ENCODE measurements at places on chromosomes 16 and 17.

- no peak for DNase-seq
Measured at GRCh38 chr17:179066-179432, 2.4 kb downstream of the DOC2B start.

- DNase-seq = no peak
Measured at GRCh38 chr16:68629351-68629910, 15.7 kb upstream of the CDH3 start.

DNA sequence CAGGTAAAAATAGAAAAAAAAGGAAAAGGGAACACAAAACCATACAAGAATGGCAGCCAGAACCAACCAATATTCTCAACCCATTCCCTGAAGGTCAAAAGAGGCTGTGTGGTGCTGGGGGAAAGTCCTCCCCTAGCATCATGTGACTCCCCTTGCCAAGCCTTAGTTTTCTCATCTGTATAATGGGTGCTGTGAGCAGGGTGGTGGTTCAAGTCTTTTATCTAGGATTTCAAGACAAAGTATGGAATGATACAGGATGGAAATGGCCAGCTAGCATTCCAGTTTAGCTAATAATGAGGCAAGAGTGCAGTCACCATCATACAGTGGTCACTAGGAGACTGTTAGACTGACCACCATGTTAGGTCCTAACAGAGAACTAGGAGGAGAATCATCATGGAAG lies 20.7 kb downstream of the PSMB3 start:
- DNase-seq = no peak

- no peak for DNase-seq
Measured at GRCh38 chr16:24497440-24497839, 41.9 kb upstream of the RBBP6 start.

- DNase-seq = no peak
Measured at GRCh38 chr16:79777679-79778078, 177.1 kb upstream of the MAF start.

- DNase-seq = no peak
Measured at GRCh38 chr16:51869176-51869575, 677.8 kb downstream of the TOX3 start.

GRCh38 chr16:21643785-21644184 lies 8.6 kb downstream of the IGSF6 start:
- no peak for DNase-seq

DNA sequence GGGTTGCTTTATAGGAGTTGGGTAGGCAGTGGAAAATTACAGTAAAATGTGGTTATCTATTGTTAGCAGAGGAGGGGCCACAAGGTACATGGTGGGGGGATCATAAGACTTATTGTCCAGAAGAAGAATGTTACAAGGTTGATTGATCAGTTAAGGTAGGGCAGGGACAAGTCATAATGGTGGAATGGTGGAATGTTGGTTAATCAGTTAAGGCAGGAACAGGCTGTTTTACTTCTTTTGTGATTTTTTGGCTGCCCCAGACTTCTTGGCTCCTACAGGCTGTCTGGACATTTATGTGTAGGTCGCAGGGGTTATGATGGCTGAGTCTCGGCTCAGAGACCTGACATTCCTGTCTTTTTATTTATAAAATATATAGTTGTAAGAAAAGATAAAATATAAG lies 2277.1 kb downstream of the TP53TG3F start:
- DNase-seq = no peak

DNA sequence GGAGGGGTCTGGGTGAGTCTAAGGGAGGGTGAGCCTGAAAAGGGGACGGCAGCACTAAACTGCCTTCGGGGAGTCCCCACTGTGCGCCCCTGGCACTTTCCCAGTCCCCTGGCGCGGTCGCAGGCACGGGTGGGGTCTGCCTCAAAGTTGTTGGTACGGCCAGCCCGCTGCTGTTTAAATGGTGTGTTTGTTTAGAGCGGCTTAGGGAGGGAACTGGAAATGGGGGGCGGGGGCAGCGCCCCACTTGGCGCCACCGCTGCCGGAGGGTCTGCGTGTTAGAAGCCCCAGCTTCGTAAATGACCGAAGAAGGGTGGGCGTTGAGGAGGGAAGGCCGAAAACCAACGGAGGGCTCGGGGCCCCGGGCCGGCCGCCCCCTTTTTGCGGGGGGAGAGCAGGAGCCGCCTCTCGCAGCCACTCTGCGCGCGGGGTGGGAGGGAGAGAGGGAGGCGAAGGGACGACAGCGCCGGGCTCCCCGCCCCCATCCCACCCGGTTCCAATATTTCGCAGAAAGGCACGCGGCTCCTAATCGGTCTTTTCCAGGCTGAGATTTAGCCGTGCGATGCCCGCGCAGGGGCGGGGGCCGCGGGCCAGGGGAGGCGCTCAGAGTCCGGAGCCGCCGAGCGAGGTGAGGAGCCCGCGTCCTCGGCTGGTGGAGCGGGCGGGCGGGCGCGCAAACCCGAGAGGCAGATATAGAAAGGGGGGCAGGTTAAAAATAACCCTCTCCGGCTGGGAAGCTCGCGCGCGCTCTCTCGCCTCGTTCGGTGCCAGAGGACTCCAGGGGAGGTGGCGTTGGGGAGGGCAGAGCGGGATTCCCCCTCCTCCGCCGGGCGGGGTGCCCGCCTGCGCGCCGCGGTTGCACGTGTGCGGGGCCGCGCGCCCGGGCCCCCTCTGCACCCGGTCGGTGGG lies 54.9 kb downstream of the SREBF1 start:
- DNase-seq = peak; percentile 92

DNA sequence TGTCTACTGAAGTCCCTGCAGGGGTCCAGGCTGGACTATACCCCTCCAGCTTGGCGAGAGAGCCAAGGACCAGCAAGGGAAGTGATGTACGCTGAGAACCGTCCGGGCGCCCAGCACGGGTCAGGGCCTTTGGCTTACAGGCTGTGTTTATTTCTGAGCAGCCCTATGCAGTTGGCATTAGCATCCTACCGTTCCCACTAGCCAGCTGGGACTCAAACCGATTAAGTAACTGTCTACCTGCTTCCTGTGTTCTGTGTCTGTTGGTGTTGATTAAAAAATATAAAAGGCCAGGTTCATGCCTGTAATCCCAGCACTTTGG lies 73.8 kb downstream of the CMIP start:
- DNase-seq = no peak

GRCh38 chr17:10094797-10095196 lies 103.6 kb downstream of the GAS7 start:
- DNase-seq = no peak

- DNase-seq = peak; percentile 36
Measured at GRCh38 chr17:33234930-33235685, 58.0 kb downstream of the ASIC2 start.

GRCh38 chr17:29078183-29079045 lies 35.5 kb downstream of the PIPOX start:
- DNase-seq = peak; percentile 87

- DNase-seq = no peak
Measured at GRCh38 chr17:82568997-82569393, 49.5 kb downstream of the FOXK2 start.

- DNase-seq = no peak
Measured at GRCh38 chr17:69815406-69815805, 259.6 kb upstream of the KCNJ16 start.

GRCh38 chr16:11571549-11571948 lies 15.2 kb downstream of the LITAF start:
- DNase-seq = no peak

DNA sequence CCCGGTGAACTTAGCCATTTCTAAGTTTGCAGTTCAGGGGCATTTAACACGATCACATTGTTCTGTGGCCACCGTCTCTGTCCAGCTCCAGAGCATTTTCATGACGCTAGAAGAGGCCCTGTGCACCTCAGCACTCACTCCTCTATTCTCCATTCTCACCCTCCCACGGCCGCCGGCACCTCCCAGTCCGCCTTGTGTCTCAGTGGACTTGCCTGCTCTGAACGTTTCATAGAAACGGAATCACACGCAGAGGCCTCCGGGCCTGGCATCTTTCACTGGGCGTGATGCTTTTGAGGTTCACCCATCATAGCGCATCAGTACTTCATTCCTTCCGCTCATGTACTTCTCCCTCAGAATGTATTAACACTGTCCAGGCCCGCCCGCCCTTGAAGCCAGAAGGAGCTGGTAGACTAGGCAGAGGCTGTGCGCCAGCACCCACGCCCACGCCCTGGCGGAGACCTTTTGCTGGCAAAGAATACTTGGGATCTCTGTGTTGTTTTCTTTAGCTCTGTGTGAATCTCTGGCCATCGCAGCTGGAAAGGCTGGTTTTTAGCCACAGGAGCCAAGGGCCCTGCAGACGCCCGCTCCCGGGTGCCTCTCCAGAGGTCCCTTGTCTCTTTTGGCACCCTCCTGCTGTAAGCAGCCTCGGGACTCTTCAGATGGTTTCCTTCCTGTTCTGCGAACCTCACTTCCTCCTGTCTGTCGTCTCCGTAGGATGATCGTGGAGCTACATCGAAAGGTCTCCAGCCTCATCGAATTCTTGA lies 23.4 kb upstream of the JPT2 start:
- DNase-seq = no peak

DNA sequence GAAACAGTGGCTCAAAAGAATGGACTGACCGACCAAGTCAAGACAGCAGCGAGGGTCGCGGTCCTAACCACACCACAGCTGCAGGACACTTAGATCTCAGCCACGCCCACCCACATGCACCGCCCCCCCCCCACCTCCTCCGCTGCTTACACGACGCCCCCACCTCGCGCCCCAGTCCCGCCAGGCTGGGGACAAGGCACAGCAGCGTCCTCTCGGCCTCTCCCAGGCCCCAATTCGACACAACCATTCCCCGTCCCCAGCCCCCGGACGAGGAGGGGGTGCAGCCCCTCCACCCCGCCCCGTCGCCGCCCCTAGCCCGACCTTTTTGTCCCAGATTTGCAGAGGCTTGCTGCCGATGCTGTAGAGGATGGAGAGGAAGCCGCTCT lies 477 bp downstream of the CFAP20 start:
- DNase-seq = no peak

GRCh38 chr16:28098959-28099945 lies 35.7 kb upstream of the GSG1L start:
- no peak for DNase-seq

DNA sequence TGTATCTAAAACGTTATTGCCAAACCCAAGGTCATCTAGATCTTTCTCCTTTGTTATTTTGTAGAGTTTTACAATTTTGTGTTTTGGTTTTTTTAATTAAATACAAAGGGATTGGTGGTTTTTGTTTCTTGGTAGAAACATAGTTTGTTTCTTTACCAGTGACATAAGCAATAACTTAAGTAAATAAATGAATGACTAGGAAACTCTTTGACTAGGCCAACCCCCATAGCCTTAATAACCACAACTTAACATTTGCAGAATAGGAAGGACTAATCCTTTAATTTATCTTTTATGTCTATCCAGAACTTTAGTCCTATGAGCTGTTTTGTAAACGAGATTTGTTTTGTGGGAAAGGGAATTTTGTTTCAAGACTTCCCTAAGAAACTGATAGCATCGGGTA lies 162.5 kb downstream of the PRKCA start:
- no peak for DNase-seq

GRCh38 chr16:48117217-48118105 lies 38.3 kb downstream of the ABCC12 start:
- DNase-seq = no peak

GRCh38 chr17:71286625-71287024 lies 834.2 kb upstream of the SOX9 start:
- no peak for DNase-seq

DNA sequence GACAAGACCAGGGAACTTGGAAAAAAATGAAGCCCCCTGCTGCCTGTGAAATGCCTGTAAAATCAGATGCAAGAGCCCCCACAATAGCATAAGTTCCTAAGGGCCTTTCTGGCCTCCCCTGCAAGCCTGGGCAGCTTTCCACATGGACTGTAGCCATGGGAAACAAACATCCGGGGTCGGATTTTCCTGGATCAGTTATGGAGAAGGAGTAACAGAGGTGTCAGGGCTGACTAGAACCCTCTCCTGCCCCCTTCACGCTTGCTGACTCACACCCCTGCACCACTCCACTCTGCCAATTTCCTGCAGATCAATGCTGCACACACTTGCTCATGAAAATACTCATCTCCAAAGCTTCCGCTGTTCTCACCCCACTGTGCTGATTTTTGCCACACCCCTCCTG lies 258.6 kb downstream of the CBLN1 start:
- no peak for DNase-seq

DNA sequence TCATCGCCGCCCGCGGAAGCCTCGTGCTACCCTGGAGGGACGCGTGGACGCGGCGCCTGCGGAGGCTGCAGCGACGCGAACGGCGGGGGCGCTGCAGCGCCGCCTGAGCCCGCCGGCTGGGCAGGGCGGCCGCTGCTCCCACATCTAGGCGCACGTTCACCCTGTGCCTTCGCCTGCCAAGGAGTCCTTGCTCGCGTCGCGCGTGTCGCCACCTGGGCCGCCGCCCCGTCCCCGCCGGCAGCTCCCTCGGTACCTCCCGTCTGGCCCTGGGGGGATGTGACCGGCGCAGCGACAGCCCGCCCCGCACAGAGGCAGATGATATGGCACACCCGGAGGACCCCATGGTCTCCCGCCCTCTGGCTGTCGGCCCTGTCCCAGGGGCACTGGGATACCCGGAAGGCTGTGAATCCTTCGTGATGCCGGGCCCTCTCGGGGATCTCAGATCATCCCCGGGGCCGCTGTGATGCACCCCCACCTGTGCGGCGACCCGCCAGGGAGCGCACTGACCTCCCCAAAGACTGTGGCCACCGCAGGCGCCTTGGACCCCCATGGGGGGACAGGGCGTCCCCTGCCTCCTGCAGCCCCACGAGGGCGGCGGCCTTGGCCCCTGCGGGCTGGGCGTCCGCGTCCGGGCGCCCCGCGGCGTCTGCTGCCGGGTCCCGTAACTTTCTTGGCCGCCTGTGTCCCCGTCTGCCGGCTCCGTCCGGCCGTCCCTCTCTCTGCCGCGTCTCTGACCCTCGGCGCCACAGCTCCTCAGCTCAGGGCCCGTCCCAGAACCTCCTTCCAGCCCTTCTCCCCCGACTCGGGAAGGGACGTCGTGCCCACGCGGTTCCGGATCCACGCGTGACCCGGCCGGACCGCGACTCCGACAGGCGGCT lies 689 bp upstream of the TBC1D24 start:
- DNase-seq = peak; percentile 44

DNA sequence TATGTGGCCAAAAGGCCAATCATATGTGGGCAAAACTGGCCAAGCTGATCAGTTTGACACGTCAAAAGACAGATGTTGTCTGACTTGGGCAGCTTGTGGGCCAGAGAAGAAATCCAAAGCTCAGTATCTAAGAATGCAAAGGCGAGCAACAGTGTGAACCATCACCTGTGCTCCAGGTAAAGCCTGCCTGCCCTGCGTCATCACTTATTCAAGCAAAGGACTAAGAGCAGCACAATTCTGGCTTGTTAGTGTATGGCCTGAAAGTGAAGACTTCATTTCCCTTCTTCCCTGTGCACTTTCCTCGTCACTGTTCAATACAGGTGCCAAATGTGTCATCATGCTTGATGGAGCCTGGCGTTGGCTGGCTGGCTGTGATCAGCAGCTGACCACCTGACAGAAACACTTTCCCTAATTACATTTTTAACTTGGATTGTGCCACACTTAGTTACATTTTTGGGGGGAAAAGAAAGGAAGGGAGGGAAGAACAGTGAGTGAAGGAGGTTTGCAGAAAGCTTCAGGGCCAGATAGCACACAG lies 4.7 kb downstream of the FAM20A start:
- DNase-seq = no peak

GRCh38 chr16:89897204-89897603 lies 21.5 kb upstream of the MC1R start:
- no peak for DNase-seq

GRCh38 chr17:28182559-28182958 lies 136.4 kb upstream of the TMEM97 start:
- no peak for DNase-seq

Data from putamen (tissue), 1 donor.